Activated CD4-positive, alpha-beta memory T cell treated with anti-CD3 and anti-CD28 coated beads, Interleukin-2, amount 10 ng/mL, durations not matched to agents 7 days and 5 days (primary cell): ENCODE measurements at places on chromosomes 5 and 9. TPM values are rescaled to one million over a fixed set of nuclear protein-coding genes. Genes with fewer than 3 reads are reported as not detected.

GRCh38 chr5:172910828-172911627, 48.2 kb upstream of the RPL26L1 start:
- no peaks in the 10 kb centered on the region for H3K27me3 ChIP-seq
- no peaks in the 10 kb centered on the region for H3K4me1 ChIP-seq
- DNase-seq = peak; percentile 29
- H3K4me3 ChIP-seq = no peak overlapping the region
- H3K27ac ChIP-seq = no peak overlapping the region

DNA sequence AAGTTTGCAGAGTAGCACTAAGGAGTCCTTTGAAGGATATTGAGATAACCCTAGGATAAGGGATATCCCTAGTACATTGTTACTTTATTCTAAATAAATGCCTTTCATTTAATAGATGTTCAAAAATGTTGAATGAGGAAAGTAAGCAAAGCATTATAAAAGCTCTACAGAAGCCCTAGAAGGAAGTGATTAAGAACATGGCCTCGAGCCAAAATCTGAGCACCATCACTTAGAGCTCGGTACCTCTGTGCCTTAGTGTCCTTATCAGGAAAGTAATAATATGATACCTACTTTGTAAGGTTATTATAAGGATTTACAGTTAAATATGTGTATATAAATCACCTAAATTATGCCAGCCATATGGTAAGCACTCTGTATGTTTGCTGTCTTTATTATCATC, 242.6 kb downstream of the KIAA0825 start:
- no peaks in the 10 kb centered on the region for H3K27me3 ChIP-seq
- H3K27ac ChIP-seq = no peak overlapping the region
- no peak for DNase-seq
- no peak overlapping the region for H3K4me3 ChIP-seq
- H3K36me3 ChIP-seq = no peaks in the 10 kb centered on the region

DNA sequence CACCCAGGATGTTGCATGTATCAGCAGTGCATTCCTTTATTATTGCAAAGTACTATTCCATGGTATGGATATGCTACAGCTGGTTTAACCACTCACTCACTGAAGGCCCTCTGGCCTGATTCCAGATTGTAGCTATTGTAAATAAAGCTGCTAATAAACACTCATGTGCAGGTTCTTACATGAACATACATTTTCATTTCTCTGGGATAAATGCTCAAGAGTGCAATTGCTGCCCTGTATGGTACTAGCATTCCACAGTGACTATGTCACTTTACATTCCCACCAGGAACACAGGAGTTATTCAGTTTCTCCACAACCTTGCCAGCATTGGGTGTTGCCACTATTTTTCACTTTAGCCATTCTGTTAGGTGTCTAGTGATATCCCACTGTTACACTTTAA, 267.6 kb downstream of the SPOCK1 start:
- no peaks in the 10 kb centered on the region for H3K27me3 ChIP-seq
- H3K36me3 ChIP-seq = no peaks in the 10 kb centered on the region
- H3K4me3 ChIP-seq = no peak overlapping the region
- no peak overlapping the region for H3K27ac ChIP-seq
- H3K4me1 ChIP-seq = no peaks in the 10 kb centered on the region

GRCh38 chr9:15834541-15834940, 281.7 kb downstream of the CCDC171 start:
- H3K27ac ChIP-seq = no peak overlapping the region
- DNase-seq = no peak
- H3K27me3 ChIP-seq = no peaks in the 10 kb centered on the region
- H3K4me3 ChIP-seq = no peak overlapping the region
- no peaks in the 10 kb centered on the region for H3K36me3 ChIP-seq

DNA sequence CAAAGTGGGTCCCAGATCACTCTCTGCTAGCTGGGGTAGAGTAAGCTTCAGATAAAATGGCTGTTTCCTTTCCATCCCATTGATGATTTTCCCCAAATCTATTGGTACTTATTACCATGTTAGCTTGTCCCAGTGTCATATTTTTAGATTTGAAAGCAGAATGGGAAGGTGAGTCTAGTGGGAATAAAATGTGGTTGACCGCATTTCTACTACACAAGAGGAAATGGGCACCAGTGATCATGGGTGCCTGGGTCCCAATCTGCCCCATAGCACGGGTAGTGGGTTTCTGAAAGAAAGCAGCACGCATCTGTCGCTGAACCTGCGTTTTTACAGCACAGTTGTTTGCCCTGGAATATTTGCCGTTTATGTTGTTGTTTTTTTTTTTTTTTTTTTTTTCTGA, 20.1 kb downstream of the DAPK1 start:
- no peak for DNase-seq
- no peak overlapping the region for H3K4me3 ChIP-seq
- peaks cover 5% of the 10 kb centered on the region for H3K27me3 ChIP-seq
- no peaks in the 10 kb centered on the region for H3K36me3 ChIP-seq

- no peak for DNase-seq
- H3K4me3 ChIP-seq = no peak overlapping the region
- no peak overlapping the region for H3K27ac ChIP-seq
- H3K27me3 ChIP-seq = no peaks in the 10 kb centered on the region
- H3K36me3 ChIP-seq = no peaks in the 10 kb centered on the region
- no peaks in the 10 kb centered on the region for H3K4me1 ChIP-seq
These were observed 202.9 kb upstream of the MSX2 start for GRCh38 chr5:174521449-174521848.

- no peak for DNase-seq
- no peaks in the 10 kb centered on the region for H3K27me3 ChIP-seq
- H3K27ac ChIP-seq = no peak overlapping the region
- H3K4me1 ChIP-seq = no peaks in the 10 kb centered on the region
- no peak overlapping the region for H3K4me3 ChIP-seq
- H3K36me3 ChIP-seq = no peaks in the 10 kb centered on the region
These were observed 43.2 kb downstream of the KCNT1 start for GRCh38 chr9:135745189-135745588.

DNA sequence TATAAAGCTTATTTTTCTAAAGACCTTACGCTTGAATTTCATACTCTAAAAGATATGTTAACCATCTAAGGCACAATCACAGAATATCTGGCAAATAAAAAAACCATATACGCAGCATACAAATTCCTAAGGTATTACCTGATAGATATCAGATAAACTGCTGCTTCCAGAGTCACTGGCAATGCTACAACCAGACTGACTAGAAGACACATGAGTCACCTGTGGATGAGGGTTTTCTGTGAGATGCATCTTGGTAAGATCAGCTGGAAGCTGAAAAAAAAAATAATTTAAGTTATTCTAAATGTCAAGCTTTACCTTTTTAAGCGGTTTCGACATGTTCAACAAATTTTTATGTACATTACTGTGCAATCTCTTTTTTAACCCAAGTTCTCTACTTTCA, 113.8 kb downstream of the RAPGEF6 start:
- no peak for DNase-seq
- no peak overlapping the region for H3K4me3 ChIP-seq
- peaks cover 30% of the 10 kb centered on the region for H3K36me3 ChIP-seq
- no peak overlapping the region for H3K27ac ChIP-seq

- no peak for DNase-seq
- H3K36me3 ChIP-seq = no peaks in the 10 kb centered on the region
- no peaks in the 10 kb centered on the region for H3K27me3 ChIP-seq
- peaks cover 47% of the 10 kb centered on the region for H3K4me1 ChIP-seq
- H3K4me3 ChIP-seq = peak overlapping the region; percentile 18
These were observed 14.0 kb upstream of the GLRX start for GRCh38 chr5:95836544-95836943.

DNA sequence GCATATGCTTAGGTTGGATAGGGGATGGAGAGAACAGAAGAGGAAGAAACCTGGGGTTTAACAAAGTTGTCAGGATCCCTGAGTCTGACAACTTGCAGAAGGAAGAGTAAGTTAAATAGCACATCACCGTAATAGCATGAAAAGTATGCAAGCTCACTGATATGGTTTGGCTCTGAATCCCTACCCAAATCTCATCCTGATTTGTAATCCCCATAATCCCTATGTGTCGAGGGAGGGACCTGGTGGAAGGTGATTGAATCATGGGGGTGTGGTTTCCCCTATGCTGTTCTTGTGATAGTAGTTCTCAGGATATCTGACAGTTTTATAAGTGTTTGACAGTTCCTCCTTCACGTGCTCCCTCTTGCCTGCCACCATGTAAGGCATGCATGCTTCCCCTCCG, 193.3 kb downstream of the PSAT1 start:
- H3K36me3 ChIP-seq = no peaks in the 10 kb centered on the region
- no peaks in the 10 kb centered on the region for H3K27me3 ChIP-seq
- DNase-seq = no peak
- no peak overlapping the region for H3K4me3 ChIP-seq
- no peaks in the 10 kb centered on the region for H3K4me1 ChIP-seq
- H3K27ac ChIP-seq = no peak overlapping the region

DNA sequence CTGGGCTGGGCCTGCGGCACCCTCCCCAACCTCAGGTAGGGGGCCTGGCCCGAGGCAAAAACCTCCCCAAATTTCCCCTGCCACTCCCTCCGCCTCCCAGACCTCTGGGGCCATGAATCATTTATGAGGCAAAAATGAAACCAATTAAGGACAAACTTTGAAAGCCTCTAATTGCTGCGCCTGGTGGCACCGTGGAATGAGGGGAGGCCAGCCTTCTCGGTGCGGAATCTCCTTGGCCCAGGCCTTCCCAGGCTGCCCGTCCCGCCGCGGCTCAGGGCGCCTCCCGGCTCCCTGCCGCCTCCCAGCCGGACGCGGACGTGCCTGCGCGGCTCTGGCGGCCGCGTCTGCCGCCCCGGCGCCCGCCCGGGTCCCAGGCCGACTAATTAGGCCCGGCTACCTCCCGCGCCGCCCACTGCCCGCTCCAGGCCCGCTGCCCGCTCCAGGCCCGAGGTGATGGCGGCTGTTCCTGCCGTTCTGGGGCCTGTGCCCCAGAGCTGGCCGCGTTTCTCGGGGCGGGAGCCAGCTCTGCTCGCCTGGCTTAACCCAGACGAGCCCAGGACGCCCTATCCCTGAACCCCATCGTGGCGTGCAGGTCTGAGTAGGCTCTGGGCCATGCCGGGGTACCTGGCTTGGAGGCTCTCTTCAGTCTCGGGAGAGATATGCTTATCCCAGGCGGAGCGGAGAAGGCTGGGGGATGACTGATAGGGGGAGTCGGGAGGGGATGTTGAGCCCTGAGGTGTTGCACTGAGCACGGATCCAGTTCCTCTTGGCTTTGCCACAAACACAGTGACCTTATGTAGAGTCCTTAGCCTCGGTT, 20.1 kb downstream of the CXXC5 start:
- DNase-seq = peak; percentile 47
- H3K27ac ChIP-seq = peak overlapping the region; percentile 40
- no peaks in the 10 kb centered on the region for H3K36me3 ChIP-seq
- peaks cover 7% of the 10 kb centered on the region for H3K27me3 ChIP-seq
- peaks cover 36% of the 10 kb centered on the region for H3K4me1 ChIP-seq

Gene ROPN1L
- 7.5 TPM for total RNA-seq

Gene NAIP
- total RNA-seq = 12.3 TPM

Gene IL3
- 1.4 TPM for total RNA-seq

Gene PDZD2
- not detected for total RNA-seq

Gene CARD9
- total RNA-seq = 1.3 TPM
